ENCODE measurements at places on chromosomes 12 and 14.

GRCh38 chr12:76898442-76898841, 19.6 kb upstream of the CSRP2 start:
- no peak for DNase-seq

- DNase-seq = peak; percentile 33
These were observed 11.9 kb downstream of the TMTC3 start for GRCh38 chr12:88153959-88154358.

GRCh38 chr14:99602054-99602787, 1.8 kb downstream of the CCDC85C start:
- DNase-seq = no peak

- peak; percentile 67 for DNase-seq
These were observed 46.0 kb downstream of the SH2B3 start for GRCh38 chr12:111451649-111452129.

GRCh38 chr14:101103321-101103901, 199.9 kb upstream of the RTL1 start:
- peak; percentile 15 for DNase-seq

GRCh38 chr12:9333161-9333560, 125.0 kb upstream of the PZP start:
- DNase-seq = no peak

DNA sequence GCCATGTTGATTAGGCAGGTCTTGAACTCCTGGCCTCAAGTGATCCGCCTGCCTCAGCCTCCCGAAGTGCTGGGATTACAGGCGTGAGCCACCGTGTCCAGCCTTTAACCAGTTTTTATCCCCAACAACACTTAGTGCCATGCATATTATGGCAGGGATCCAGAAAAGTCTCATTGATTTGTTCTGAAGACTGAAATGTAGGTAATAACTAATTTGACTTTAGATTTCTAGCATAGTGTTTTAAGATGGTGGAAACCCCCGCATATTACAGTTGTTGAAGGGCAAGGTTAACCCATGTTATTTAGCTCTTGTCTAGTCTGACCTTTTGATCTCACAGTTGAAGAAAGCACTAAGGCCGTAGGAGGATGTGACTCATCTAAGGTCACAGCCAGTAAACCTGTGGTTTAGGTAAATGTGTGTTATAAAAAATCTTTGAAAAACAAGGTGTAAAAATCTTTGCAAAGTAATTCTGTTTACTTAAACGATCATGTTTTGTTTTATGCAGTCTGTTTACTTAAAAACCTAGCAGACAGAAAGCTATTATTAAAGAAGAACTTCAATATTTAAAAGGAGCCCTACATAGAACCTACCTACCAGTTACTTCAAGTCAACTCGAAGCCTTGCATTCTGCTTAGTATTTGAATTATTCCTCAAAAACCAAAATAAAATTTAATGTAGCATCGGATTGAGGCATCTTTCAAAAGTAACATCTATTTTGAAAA, 24.8 kb downstream of the BICDL1 start:
- DNase-seq = peak; percentile 8

GRCh38 chr12:88241862-88242570, 99.9 kb downstream of the TMTC3 start:
- peak; percentile 95 for DNase-seq

GRCh38 chr12:14157088-14157747, 175.8 kb upstream of the GRIN2B start:
- DNase-seq = no peak

- DNase-seq = no peak
These were observed 2.9 kb downstream of the TMEM229B start for GRCh38 chr14:67485501-67486095.

GRCh38 chr14:74918380-74918779, 4.7 kb downstream of the RPS6KL1 start:
- DNase-seq = no peak

DNA sequence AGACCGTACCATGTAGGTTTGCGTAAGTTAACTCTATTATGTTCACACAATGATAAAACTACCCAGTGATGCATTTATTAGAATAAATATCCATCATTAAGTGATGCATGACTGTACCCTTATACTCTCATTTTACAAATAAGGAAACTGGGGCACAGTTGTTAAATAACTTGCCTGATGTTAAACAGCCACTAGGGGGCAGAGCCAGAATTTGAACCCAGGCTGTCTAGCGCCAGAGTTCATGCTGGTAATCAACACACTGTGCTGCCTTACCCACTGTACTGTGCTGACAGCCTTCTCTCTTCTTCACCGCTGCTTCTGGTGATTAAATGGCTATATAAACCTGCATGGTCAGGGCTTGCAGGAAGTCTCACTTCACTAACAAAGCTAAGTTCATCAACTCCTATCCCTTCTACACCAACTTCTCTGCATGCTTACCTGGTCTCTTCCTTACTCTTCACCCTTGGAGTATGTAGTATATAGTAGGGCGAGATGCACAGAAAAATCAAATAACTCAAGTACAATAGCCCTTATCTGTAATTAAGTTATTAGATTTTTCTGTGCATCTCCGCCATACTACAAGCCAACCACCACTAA, 43.6 kb upstream of the APPL2 start:
- DNase-seq = no peak

- no peak for DNase-seq
These were observed 14.0 kb downstream of the EMP1 start for GRCh38 chr12:13210236-13211190.

DNA sequence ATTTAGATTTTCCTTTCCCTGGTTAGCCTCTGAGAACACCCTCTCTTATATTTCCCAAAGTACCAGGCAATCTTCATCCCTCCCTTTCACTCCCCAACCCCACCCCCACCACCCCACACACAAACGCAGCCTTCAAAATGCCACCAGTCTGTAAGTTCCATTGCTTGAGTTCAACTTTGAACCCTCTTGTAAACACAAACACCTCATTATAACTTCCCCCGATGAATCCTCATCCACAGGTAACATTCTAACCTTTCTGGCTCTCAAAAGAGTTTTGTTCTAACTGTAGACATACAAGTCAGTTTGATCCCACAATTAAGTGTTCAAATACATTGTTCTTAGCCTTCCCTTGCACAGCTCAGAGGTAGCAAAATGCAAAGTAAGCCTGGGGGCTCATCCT, 199.4 kb upstream of the FOXN3 start:
- DNase-seq = no peak

GRCh38 chr12:6438345-6438744, 6.4 kb upstream of the CD27 start:
- DNase-seq = no peak

DNA sequence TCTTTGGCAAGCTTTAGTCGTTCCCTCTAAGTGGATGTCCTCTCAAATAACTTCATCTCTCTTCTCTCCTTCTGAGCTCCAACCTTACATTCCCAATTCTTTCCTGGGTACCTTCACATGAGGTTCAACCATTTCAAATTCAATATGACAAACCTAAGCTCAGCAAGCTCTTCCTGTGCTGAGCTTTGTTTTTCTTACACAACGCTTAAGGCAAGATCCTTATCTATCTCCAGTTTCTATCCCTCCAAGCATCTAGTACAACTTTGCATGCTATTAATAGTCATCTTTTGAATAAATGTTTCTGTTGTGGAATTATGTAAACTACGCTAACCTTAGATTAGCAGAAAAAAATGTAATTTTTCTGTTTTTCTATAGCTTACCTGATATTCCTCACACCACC, 63.7 kb upstream of the IFNG-AS1 start:
- DNase-seq = peak; percentile 58

- DNase-seq = peak; percentile 92
These were observed 192.9 kb downstream of the C12orf75 start for GRCh38 chr12:105523164-105524057.

DNA sequence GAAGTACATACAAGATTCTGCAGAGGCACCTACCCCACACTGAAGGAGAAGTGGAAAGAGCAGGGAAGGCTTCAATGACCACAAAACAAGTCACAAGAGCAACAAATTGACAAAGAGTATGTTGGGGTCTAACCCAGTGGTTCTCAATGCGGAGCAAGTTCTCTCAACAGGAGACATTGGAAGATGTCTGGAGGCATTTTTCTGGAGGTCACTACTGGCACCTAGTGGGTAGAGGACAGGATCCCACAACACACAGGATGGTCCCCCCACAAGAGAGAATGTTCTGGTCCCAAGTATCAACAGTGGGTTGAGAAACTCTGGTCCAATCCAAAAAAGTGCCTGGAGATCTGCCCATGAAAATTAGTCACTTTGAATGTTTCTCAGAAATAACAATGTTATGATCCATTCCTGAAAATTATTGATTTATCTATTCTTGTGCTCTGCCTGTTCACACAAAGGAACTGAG, 3.4 kb downstream of the SSH1 start:
- peak; percentile 85 for DNase-seq

GRCh38 chr12:33795536-33795935, 226.8 kb upstream of the ALG10 start:
- peak; percentile 90 for DNase-seq

DNA sequence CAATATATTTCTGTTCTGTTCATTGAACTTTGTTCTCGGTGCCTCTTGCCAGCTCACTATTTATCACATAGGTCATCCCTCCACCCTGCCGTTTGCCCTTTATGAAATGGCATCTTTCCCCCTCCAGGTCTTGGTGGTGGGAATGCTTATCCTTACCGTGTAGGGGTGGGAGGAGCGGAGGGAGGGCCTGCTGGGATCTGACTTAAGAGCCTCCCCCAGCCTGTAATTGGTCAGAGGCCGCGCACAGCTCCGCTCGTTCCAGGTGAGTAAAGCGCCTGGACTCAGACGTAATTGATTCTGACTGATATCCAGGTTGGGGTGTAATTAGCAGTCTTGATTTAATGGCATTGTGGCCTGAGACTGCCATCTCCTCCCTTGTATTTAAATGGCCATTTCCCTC, 185.3 kb downstream of the TSPAN9 start:
- DNase-seq = no peak

DNA sequence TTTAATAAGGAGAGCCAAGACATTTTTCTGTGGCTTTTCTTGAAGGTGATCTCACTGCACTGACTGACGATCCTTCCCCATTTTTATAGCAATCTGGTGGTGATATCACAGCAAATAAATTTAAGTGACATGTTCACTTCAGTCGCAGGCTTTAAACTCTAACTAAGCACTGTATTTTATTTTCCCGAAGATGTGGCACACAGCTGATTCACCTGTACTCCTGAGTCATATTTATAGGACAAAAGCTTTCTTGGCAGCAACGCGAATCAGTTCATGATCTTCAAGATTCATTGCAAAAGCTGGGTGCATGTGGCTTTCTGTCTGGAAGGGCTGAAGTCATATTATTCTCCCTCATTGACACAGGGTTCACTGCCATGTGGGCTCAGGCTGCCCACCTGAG, 79.8 kb upstream of the TUNAR start:
- DNase-seq = no peak

- DNase-seq = no peak
These were observed 5.9 kb downstream of the ZFYVE21 start for GRCh38 chr14:103721334-103722120.

- no peak for DNase-seq
These were observed 7.6 kb downstream of the DMAC2L start for GRCh38 chr14:50319721-50320120.

DNA sequence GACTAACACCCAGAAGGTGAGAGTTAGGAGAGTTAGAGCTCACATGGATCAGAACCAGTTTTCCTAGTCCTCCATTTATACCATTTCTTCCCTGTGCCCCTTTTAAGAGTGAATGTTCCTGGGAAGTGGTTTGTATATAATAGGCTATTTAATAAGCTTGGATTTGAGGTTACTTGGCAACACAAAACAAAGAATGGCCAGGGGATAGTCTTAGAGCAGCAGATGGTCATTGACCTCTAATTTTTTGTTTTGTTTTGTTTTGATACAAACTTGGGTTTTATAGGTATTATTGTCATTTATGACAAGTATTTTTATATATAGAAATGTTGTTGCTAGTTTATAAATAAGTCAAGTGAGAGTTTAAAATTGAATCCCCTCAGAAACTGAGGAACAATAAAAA, 35.8 kb downstream of the VEZT start:
- no peak for DNase-seq

- DNase-seq = no peak
These were observed 15.2 kb upstream of the MYL2 start for GRCh38 chr12:110935588-110935987.

- no peak for DNase-seq
These were observed 11.9 kb downstream of the TTC9 start for GRCh38 chr14:70653662-70654061.

DNA sequence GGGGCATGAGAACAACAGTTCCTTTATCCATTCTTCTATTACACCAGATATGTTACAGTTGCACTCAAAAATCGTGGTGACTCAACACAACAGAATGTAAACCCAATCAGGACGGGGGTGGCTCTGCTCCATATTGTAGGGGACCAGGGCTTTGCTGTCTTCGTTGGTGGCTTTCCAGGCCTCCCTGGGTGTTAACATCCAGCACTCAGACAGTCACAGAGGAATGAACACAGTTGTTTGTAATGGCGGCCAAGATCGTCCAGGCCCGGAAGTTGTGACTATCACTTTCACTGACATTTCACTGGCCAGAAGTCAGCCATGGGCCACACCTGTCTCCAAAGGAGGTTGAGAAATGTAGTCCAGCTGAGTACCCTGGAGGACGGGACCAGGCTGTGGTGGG, 204.1 kb downstream of the CACNA1C start:
- peak; percentile 83 for DNase-seq

DNA sequence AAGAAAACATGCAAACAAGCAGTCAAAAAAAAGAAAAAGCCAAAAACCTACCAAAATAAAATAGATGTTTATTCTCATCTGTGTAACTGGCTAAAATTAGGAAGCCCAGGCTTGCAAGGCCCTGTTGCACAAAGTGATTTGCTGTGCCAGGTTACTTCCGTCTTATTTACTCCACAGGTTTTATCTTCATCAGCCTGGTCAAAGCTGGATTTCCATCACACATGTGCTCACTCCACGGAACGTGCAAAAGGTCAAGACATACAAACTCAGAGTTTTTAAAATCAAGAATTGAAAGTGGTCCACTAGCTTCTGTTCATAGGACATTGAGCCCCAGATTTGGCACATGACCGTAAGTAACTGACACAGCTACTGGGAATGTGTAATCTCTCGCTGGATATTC, 14.8 kb downstream of the KCNJ8 start:
- no peak for DNase-seq

DNA sequence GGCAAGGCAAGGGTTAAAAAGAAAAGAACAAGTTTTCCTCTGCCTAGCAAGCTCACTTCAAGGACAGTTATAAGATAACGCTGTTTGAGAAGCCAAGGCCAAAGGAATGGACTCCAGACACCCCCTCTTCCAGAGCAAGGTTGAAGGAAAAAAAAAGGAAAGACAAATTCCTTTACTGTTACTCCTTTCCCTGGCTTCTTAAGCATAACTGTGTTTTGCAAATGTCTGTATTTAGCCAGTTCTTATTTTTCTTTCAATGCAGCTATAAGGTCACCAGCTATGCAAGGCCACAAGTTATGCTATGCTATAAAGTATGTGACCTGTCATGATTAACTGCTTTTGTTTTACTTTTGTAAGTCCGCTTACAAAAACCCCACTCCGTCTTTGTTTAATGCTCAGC, 26.6 kb downstream of the ZNF410 start:
- no peak for DNase-seq

- peak; percentile 17 for DNase-seq
These were observed 105.4 kb downstream of the FBXL14 start for GRCh38 chr12:1488908-1489381.

All from RPMI7951 (cell line).